ENCODE measurements at places on chromosomes 3 and 15.

- no peak for DNase-seq
These were observed 39.1 kb downstream of the TRPM1 start for GRCh38 chr15:31062310-31062847.

- no peak for DNase-seq
These were observed 87.9 kb upstream of the MEF2A start for GRCh38 chr15:99477791-99478471.

GRCh38 chr3:41286305-41286704, 87.0 kb downstream of the CTNNB1 start:
- DNase-seq: no peak

GRCh38 chr15:44710236-44711095, 657 bp downstream of the PATL2 start:
- DNase-seq: peak; percentile 25

- no peak for DNase-seq
These were observed 230.5 kb upstream of the PROK2 start for GRCh38 chr3:72015463-72015862.

- no peak for DNase-seq
These were observed 110.3 kb downstream of the HCN4 start for GRCh38 chr15:73258271-73259108.

DNA sequence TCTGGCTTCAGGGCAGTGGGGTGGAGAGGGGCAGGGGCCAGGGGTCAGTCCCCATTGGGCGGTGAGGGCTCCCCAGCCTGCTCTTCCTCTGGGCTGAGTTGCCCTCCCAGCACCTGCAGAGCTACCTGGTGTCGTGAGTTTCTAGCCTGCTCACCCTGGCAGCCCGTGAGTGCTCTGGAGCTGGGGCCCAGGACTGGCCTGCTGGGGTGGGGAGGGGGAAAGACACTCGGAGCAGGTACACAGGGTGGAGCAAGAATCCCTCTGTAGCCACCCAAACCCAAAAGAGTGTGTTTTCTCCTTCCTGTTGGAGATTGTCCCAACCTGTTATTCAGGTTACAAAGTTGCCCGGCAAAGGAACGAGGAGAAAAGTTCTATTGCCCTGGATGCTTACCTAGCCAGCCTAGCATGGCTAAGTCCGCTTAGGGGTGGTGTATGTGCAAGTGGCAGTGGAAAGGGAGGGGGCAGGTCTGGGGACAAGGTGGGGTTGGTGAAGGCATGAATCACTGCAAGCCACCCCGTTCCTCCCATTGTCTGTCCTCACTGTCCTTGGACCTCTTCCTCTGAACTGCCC, 8.9 kb downstream of the FAM3D start:
- no peak for DNase-seq

DNA sequence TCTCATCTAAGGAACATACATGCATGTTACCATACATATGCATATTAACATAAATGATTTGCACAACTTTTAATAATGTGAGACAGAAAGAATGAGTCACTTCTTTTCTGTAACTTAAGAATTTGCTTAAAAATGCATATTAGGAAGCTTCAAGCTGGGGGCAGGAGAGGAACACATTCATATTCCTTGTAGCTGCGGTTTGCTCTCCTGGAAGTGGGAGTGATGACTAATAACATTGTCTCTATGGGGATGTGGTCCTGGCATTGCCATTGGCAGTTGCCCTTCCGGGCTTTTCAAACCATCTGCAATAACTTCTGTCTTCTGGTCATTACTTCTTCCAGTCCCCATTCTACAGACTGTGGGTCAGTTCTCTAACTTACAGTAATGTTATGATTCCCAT, 15.6 kb downstream of the CHST2 start:
- DNase-seq: peak; percentile 85

GRCh38 chr3:152256851-152257562, 11.7 kb upstream of the MBNL1 start:
- no peak for DNase-seq

DNA sequence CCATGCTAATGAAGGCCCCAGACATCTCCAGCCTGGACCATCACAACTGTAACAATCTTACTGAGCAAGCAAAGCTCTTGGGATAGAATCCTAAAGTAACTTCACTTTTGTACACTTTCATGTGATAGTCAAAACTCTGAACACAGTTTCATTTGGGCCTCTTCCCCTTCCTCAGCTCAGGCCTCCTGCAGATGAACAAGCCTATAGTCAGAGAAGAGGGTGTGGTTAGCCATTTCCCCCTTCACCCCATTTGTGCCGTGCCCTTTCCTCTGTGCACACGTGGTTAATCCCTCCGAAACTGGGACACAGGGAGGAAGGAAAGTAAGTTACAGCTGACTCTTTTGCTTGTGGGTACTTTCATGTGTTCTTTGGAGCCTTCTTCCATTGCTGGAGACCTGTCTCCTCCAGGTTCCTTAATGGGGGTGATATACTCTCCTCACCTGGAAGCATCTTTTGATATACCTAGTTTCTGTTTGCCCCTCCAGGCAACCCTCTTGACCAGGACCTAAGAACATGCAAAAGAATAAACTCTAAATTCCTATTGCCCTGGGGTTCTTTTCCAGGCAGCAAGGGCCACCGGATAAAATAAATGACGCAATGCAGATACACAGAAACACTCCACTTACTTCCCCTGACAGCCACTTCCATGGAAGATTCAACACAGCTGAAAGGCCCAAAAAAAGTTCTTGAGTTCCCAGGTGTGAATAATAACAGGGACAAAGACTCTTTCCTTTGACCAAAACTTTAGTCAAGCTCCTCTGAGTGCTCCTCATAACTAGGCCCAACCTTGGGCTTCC, 29.6 kb upstream of the CSTA start:
- DNase-seq: no peak
